Left lung (tissue), 14 donors: ENCODE measurements at places on chromosomes 11 and 22. TPM values are rescaled to one million over a fixed set of nuclear protein-coding genes. Genes with fewer than 3 reads are reported as not detected.

ZNF215 gene
- 0.81 TPM for polyA plus RNA-seq

SYT8 gene
- 1.9 TPM for polyA plus RNA-seq

RCOR2 gene
- 9.3 TPM for polyA plus RNA-seq

PIM3 gene
- 33.8 TPM for polyA plus RNA-seq
